ENCODE measurements at places on chromosomes 13 and 19.

GRCh38 chr19:6720369-6721137 is at the start of gene C3:
C3 (minus strand) TSS chr19:6720650; CDS start chr19:6720589, 61 bp downstream.
- DNase-seq = no peak

GRCh38 chr13:63190219-63190618 is 1774.6 kb upstream of the PCDH20 start:
- DNase-seq = no peak

DNA sequence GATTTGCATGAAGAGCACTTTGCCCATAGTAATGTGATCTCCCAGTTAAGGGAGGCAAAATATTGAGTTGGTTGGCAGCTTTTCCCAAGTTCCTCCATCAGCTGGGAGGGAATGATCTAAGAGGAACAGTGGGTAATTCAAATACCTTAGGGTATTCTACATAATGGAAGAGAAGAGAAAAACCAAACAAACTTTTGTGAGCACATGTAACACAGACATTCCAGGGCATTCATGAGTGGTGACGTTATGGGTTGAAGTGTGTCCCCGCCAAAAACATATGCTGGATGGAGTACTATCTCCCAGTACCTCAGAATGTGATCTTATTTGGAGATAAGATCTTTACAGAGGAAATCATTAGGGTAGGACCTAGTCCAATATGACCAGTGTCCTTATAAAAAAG is 220.1 kb downstream of the FOXO1 start:
- DNase-seq = no peak

DNA sequence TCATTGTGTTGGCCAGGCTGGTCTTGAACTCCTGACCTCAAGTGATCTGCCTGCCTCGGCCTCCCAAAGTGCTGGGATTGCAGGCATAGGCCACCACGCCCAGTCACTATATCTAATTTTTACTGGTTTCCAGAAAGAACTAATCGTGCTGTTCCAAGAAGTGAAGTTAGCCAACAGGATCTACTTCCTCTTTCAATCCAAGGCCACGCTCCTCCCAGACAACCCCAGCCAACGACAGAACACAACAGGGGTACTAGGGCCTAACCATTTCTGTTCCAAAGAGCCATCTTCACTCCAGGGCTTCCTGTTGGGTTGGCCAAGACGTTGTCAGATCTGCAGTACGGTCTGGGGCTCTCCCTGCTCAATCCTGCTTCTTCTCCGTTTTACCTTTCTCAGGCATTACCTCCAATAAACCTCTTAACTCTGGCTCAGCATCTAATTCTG is 7.0 kb upstream of the LSM14A start:
- DNase-seq = no peak

DNA sequence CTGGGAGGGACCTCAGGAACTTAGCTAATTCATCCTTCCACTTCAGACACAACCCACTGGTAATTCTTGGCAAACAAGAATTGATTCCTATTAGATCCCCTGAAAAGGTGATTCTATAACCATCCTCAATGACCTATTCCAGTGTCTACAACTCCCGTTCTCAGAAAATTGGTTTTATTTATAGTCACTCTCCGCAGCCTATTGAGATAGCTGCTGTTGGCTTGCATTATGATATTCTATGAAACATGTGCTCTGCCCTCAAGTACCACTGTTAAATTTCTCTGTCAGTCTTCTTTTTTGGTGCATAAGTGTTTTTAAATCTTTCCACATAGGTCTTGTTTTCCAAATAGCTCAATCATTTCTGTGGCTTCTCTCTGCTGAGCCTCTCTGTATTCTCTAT is 75.0 kb downstream of the CDADC1 start:
- no peak for DNase-seq

DNA sequence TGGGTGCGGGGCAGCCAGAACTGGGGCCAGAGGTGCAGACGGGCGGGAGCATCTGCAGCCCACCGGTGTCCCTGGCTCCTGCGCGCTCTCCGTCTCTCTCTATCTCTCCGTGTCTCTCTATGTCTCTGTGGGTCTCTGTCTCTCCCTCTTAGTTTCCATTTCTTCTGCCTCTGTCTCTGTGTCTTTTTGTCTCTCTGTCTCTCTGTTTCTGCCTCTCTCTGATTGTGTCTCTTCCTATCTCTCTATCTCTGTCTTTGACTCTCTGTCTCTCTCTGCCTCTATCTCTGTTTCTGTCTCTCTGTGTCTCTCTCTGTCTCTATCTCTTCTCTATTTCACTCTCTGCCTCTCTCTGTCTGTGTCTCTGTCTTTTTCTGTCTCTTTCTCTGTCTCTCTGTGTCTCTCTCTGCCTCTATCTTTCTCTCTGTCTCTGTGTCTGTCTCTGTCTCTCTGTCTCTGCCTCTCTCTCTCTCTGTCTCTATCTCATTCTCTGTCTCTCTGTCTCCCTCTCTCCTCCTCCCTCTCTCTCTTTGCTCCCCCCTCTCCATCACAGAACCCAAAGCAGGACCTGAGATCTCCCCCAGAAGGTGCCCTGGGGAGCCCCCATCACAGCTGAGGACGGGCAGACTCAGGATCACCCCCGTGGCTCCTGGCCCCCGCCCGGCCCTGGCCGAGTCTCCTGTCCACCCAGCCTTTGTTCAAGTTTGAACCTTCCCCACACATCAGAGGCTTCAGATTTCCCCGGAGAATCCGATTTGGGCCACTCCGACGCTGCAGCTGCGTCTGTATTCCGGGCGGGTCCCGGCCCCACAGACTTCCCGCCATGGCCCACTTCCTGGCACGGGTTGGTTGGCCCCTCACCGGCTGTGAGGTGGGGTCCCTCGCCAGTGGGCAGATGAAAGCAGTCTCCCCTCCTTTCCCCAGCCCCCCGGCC is 48.6 kb upstream of the TCF3 start:
- DNase-seq = no peak

DNA sequence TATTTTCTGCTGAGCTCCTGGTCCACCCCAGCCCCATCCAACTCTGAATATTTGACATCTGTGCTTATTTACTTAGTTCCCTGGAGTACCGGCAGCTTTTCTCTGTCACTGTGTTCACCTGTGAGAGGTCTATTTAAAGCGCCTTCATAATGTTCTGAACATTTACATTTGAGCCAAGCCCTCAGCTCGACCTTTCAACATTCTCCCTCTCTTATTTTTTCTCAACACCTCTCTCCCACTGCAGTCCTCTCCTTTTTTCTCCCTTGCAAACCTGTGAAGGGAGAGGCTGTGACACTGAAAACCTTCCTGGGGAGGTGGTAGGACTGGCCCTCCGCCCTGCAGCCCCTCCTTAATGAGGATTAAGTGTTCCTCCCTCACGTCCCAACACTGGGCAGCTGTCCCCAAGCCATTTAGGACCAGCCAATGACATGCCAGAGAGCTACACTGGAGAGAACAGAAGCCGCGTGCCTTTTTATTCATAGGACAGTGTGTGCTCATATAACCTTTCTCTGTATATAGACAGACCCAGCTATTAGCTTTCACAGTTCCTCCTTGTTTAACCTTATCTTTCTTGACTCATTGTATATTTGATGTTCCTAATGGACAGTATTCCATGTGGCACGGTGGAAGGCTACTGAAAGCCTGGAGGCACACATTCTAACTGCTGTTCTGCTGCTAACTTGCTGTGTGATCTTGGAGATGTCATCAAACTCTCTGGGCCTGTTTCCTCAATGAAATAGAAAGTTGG is 134.8 kb downstream of the NUFIP1 start:
- no peak for DNase-seq

DNA sequence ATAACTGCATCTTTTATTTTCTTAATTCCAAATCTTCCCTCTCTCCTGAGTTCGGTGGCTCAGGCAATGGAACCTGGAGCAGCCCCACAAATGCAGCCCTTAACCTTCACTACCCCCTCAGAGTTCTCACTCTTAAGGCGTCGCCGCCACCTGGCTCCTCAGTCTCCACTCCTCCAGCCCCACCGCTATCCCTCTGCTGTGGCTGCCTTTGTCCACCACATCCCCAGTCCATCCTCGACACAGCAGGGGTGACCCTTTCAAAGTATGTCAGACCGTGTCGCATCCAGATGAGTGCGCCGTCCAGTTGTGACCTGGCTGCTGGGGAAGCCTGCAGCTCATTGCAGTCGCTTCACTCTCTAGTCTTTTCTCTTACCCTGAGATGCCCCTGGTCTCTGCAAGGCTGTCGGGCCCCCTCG is 1.0 kb downstream of the SPPL2B start:
- no peak for DNase-seq

- DNase-seq = no peak
Measured at GRCh38 chr19:5172859-5173630, 167.6 kb downstream of the PTPRS start.

- DNase-seq = no peak
Measured at GRCh38 chr19:51641648-51642047, 5.0 kb downstream of the SIGLEC14 start.

DNA sequence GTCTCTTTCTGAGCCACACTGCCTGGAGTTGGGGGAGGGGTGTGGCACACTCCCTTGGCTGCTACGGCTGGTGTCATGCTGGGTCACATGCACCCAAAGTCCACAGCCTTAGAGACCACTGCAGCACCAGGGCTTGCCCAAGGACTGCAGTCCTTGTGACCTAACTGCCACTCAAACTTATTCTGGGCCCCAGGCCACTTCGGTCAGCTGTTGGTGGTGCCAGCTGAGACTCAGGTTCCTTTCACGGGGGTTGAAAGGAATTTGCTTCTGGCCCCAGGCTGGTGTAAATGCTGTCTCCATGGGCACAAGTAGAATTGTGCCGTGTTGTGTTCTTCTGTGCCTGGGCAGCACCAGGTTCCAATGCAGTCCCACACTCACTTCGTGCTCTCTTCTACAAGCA is 9.5 kb upstream of the VN1R1 start:
- no peak for DNase-seq

DNA sequence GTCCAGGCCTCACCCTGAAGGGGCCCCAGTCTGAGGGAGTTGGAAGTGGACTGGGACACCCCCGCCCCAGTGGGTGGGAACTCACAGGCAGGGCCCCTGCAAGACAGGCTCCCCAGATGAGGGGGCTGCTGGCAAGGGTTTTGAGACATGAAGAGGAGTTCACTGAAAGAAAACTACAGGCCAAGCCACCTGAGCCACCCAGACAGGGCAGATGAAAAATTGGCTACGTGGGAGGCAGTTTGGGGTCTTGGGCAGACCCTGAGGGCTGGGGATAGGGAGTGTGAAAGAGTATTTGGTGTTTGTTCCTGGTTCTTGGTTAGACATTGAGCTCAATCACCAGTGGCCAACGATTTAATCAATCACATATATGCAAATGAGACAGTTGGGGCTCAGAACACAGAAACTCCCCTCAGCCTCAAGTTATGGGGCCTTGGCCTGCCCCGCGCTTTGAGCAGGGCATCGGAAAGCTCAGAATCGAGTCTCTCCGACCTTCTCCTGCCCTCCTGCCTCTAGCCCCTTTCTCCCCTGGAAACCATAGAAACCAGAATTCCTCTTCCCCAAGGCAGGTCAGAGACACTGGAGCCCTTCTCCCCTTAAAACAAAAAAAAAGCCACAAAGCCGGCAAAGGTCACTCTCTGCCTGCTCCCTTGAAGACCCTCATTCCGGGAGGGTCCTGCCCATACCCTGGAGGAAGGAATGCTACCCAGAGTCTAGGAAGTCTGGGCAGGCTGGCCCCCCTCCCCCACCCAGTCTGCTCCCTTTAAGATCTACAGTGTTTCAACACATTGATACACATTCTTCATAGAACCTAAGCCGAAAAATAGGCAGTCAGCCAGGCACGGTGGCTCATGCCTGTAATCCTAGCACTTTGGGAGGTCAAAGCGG is 1.3 kb upstream of the ISYNA1 start:
- DNase-seq = no peak

GRCh38 chr13:103243495-103243894 is 177.3 kb upstream of the SLC10A2 start:
- no peak for DNase-seq

Data from stimulated activated CD8-positive, alpha-beta memory T cell treated with anti-CD3 and anti-CD28 coated beads, Interleukin-15, amount 100 ng/mL, for 24 hours (primary cell).